ENCODE measurements at places on chromosomes 3 and 15.
A peak's percentile ranks its signal among the peaks of the same experiment; 100 is the strongest.

DNA sequence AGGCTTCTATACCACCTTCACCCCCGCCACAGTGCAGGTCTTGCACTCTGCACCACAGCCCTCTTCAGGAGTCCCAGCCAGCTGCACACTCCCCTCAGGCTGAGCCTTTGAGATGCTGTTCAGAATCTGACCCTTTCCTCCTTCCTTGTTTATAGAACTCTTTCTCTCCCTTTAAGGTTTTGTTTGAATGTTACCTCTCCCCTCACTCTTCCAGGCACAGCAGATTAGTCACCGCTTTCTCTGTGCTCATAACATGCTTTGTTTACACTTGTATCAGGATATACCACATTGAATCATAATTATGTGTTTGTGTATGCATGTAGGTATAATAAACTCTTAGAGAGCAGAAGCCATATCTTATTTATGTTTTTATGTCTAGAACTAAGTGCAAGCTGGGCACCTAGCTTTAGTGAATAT lies 168.4 kb upstream of the BCL6 start:
- no peaks in the 10 kb centered on the region for H3K36me3 ChIP-seq
- no peak overlapping the region for H3K4me3 ChIP-seq
- H3K27me3 ChIP-seq, result peaks cover 8% of the 10 kb centered on the region
- DNase-seq, result no peak
- H3K4me1 ChIP-seq, result peaks cover 6% of the 10 kb centered on the region
- no peak overlapping the region for H3K27ac ChIP-seq

DNA sequence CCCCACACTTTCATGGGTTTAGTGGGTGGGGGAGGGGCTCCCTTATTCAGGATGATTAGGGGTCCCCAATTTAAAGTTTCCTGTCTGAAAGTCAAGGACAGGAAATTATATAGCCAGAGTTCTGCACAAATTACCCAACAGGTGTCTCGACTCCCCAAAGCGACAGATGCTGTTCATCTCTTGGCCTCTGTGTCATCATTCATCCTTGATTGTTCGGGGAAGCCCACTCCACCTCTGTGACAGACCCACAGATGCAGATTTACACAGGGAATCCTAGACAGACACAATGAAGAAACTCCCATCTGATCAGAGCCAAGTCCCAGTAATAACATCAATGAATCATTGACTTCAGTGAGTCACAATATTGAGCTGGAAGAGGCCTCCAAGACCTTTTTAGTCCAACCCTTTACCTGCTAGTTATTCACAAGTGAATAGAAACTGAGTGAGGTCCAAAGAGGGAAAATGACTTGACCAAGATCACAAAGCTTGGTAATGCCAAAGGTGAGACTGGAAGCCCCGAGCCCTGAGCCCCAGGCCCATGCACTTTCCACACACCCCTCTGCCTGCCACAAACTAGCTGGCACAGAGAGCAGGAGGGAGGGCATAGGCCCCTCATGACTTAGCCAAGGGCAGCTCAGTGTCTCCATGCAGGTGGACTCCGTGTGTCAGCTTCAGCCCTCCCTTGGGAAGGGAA lies 7.9 kb upstream of the SRP14 start:
- H3K4me3 ChIP-seq, result peak overlapping the region; percentile 67
- peaks cover 65% of the 10 kb centered on the region for H3K4me1 ChIP-seq
- no peak for DNase-seq
- no peaks in the 10 kb centered on the region for H3K27me3 ChIP-seq
- no peaks in the 10 kb centered on the region for H3K36me3 ChIP-seq

DNA sequence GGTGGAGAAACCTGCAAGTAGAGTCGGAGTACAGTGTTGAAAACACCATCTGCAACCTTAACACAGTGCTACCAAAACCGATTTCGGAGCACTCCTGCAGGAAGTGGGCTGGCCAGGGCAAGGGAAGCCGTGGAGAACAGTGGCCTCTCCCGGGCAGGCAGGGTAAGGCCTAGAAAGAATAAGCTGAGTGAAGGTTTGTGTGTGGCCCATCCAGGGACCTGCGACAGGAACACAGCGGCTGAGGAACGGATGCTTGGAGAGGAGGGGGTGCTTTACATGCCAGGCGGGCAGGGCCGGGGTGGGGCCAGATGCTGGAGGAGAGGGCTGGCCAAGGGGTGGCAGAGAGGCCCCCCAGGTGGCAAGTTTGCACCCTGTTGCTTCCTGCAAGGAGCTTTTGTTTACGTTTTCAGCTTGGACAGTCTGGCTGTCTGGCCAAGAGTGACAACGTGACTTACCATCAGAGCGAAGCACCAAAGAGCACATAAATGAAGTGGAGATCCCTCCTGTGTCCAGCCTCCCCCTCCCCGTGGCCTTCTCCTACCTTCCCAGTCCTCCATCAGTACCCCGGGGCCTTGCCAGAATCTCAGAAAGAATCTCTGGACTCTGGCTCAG lies 156.5 kb downstream of the PGPEP1L start:
- peaks cover 26% of the 10 kb centered on the region for H3K4me1 ChIP-seq
- H3K27ac ChIP-seq, result peak overlapping the region; percentile 63
- peak; percentile 33 for DNase-seq
- peak overlapping the region; percentile 93 for H3K4me3 ChIP-seq
- peaks cover 7% of the 10 kb centered on the region for H3K27me3 ChIP-seq

DNA sequence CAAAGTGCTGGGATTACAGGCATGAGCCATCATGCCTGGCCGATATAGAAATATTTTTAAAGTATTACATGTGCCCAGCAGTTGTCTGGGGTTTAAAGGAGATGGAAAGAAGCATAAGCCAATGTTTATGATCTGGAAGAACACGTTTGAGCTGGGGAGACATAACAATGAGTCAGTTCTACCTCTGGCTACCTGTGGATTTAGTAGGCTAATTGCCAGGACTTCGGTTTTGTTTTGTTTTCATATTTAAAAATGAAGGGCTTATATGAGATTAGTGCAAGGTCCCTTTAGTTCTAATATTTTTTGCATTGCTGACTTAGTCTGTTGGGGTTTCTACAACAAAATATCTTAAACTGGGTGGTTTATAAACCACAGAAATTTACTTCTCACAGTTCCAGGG lies 22.9 kb upstream of the TNFSF10 start:
- DNase-seq, result no peak
- no peak overlapping the region for H3K27ac ChIP-seq
- H3K36me3 ChIP-seq, result no peaks in the 10 kb centered on the region
- no peak overlapping the region for H3K4me3 ChIP-seq

GRCh38 chr3:48301800-48302166 lies 31.7 kb downstream of the SPINK8 start:
- H3K4me1 ChIP-seq, result peaks cover 47% of the 10 kb centered on the region
- no peak for DNase-seq
- H3K36me3 ChIP-seq, result peaks cover 25% of the 10 kb centered on the region

GRCh38 chr3:130738241-130738640 lies 8.4 kb downstream of the PIK3R4 start:
- H3K27ac ChIP-seq, result no peak overlapping the region
- peaks cover 32% of the 10 kb centered on the region for H3K4me1 ChIP-seq
- DNase-seq, result no peak
- no peaks in the 10 kb centered on the region for H3K27me3 ChIP-seq
- H3K4me3 ChIP-seq, result no peak overlapping the region

GRCh38 chr15:35023804-35024203 lies 35.7 kb upstream of the ZNF770 start:
- DNase-seq, result no peak
- H3K4me3 ChIP-seq, result no peak overlapping the region
- H3K36me3 ChIP-seq, result no peaks in the 10 kb centered on the region
- peaks cover 5% of the 10 kb centered on the region for H3K27me3 ChIP-seq
- no peak overlapping the region for H3K27ac ChIP-seq
- H3K4me1 ChIP-seq, result peaks cover 2% of the 10 kb centered on the region

- no peak for DNase-seq
- no peaks in the 10 kb centered on the region for H3K36me3 ChIP-seq
- no peak overlapping the region for H3K27ac ChIP-seq
- peaks cover 4% of the 10 kb centered on the region for H3K27me3 ChIP-seq
- no peak overlapping the region for H3K4me3 ChIP-seq
Measured at GRCh38 chr15:44069489-44069888, 125.6 kb downstream of the FRMD5 start.

- no peak overlapping the region for H3K27ac ChIP-seq
- H3K27me3 ChIP-seq, result peaks cover 25% of the 10 kb centered on the region
- peaks cover 9% of the 10 kb centered on the region for H3K4me1 ChIP-seq
- no peak for DNase-seq
Measured at GRCh38 chr15:58555162-58556027, 123.6 kb downstream of the LIPC start.

DNA sequence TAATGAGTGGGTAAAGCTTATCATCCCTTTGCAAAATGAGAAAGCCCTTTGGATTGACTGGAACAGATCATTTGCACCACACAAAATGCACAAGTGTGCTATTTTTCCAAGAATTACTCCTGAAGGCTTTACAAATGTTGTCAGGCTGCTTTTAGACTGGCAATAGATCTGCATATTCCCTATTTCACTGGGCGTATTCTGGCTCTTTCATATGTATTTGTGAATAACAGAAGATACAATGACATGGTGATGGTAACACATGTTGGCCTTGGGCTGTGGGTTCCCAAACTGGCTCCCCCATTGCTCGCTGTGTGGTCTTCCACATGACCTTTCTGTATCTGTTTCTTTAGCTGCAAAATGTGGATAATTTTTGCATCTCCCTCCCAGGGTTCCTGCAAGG lies 303.4 kb upstream of the CHRM5 start:
- no peaks in the 10 kb centered on the region for H3K4me1 ChIP-seq
- no peaks in the 10 kb centered on the region for H3K36me3 ChIP-seq
- no peak overlapping the region for H3K27ac ChIP-seq
- no peak for DNase-seq
- no peak overlapping the region for H3K4me3 ChIP-seq

DNA sequence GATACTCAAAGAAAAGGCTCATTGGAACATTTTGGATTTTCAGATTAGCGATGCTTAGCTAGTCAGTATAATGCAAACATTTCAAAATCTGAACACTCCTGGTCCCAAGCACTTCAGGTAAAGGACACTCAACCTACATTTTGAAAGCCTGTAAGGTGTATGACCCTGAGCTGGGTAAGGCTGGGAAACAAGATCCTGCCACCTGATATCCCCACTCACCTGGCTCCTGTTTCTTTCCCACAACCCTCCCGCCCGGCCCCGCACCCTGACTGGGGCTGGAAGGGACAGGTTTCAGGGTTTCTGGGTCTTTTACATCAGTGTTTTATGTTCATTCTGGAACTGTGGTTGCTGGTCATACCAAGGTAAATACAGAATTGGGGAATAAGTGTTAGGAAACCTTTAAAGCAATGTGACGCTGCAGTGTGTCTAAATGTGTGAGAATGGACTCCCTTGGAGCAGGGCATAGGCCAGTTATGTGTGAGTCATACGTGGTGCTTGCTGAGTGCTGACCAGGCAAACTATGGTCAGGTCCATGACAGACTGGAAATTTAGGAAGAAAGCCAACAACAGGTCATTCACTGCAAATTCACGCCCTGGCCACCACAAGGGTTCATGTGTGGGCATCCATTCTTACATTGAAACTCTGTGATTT lies 22.9 kb downstream of the CTXND1 start:
- H3K4me3 ChIP-seq, result no peak overlapping the region
- H3K4me1 ChIP-seq, result no peaks in the 10 kb centered on the region
- H3K27me3 ChIP-seq, result peaks cover 44% of the 10 kb centered on the region
- no peaks in the 10 kb centered on the region for H3K36me3 ChIP-seq
- DNase-seq, result no peak
- H3K27ac ChIP-seq, result no peak overlapping the region

DNA sequence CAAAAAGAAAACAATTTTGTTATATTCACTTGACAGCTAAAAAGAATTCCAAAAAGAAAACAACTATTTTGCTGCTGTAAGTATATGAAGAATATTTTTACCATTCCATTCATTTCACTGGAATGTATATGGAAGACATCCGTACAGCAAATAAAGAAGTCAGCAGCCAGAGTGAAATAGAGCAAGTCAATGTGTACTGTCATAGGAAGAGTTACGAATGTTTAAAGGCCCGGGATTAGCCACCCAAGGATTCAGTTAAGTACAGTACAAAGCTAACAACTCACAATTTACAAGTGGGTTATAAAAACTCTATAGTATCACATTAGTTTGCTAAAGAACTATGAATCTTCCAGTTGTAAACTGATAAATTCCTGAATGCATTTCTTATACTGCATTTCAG lies 14.4 kb upstream of the XXYLT1 start:
- DNase-seq, result no peak
- H3K36me3 ChIP-seq, result peaks cover 72% of the 10 kb centered on the region
- no peaks in the 10 kb centered on the region for H3K4me1 ChIP-seq
- no peak overlapping the region for H3K27ac ChIP-seq
- H3K27me3 ChIP-seq, result no peaks in the 10 kb centered on the region
- H3K4me3 ChIP-seq, result no peak overlapping the region

- H3K4me1 ChIP-seq, result no peaks in the 10 kb centered on the region
- H3K4me3 ChIP-seq, result no peak overlapping the region
- H3K27ac ChIP-seq, result no peak overlapping the region
- H3K36me3 ChIP-seq, result no peaks in the 10 kb centered on the region
- no peak for DNase-seq
Measured at GRCh38 chr3:187286467-187287059, 5.0 kb downstream of the MASP1 start.

DNA sequence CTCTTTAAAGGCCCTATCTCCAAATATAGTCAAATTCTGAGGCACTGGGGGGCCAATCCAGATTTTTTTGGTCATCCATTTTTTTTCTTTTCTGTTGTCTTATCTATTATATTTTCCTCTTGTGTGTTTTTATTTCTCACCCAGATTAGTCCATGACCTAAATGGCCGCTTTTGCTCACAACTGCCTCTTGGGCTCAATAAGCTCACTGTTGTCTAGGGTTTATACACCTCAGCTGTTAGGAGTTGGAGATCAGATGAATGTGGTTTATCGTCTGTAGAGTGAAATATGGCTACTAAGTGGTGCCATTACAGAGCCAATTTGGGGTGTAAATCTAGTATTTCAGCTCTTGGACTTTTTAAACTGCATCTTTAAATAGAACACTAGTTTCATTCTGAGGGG lies 173.3 kb downstream of the GHSR start:
- H3K27me3 ChIP-seq, result no peaks in the 10 kb centered on the region
- H3K4me3 ChIP-seq, result no peak overlapping the region
- no peak for DNase-seq
- H3K36me3 ChIP-seq, result no peaks in the 10 kb centered on the region
- peaks cover 5% of the 10 kb centered on the region for H3K4me1 ChIP-seq

GRCh38 chr3:159734681-159735080 lies 254.0 kb upstream of the IL12A start:
- H3K27ac ChIP-seq, result no peak overlapping the region
- H3K36me3 ChIP-seq, result no peaks in the 10 kb centered on the region
- no peaks in the 10 kb centered on the region for H3K4me1 ChIP-seq
- H3K27me3 ChIP-seq, result peaks cover 18% of the 10 kb centered on the region
- DNase-seq, result no peak

GRCh38 chr3:17730318-17730967 lies 12.0 kb downstream of the TBC1D5 start:
- peaks cover 51% of the 10 kb centered on the region for H3K36me3 ChIP-seq
- no peak overlapping the region for H3K4me3 ChIP-seq
- no peak overlapping the region for H3K27ac ChIP-seq
- no peaks in the 10 kb centered on the region for H3K27me3 ChIP-seq

DNA sequence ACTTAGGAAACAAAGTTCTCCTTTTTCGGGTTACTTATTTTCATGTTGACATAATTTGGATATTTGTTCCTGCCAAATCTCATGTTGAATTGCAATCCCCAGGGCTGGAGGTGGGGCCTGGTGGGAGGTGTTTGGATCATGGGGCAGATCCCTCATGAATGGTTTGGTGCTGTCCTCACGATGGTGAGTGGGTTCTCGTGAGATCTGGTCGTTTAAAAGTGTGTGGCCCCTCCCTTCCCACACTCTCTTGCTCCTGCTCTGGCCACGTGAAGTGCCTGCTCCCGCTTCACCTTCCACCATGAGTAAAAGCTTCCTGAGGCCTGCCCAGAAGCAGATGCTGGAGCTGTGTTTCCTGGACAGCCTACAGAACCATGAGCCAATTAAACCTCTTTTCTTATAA lies 43.7 kb upstream of the MCF2L2 start:
- no peak overlapping the region for H3K4me3 ChIP-seq
- peaks cover 10% of the 10 kb centered on the region for H3K4me1 ChIP-seq
- H3K27me3 ChIP-seq, result peaks cover 2% of the 10 kb centered on the region
- DNase-seq, result no peak
- H3K36me3 ChIP-seq, result no peaks in the 10 kb centered on the region
- no peak overlapping the region for H3K27ac ChIP-seq
